ENCODE measurements at places on chromosomes 7 and 10. TPM values are rescaled to one million over a fixed set of nuclear protein-coding genes. Genes with fewer than 3 reads are reported as not detected.

The ZNF365 gene
- not detected for total RNA-seq

The SLC16A12 gene
- not detected for total RNA-seq

The PLPP4 gene
- 6.7 TPM for total RNA-seq

The HTR5A gene
- not detected for total RNA-seq

The SMO gene
- total RNA-seq, result 0.11 TPM

The OR13A1 gene
- 3.2 TPM for total RNA-seq

The NXPH1 gene
- total RNA-seq, result not detected

The SPRN gene
- total RNA-seq, result not detected

The ZNF727 gene
- total RNA-seq, result not detected

The PLXNA4 gene
- 0.48 TPM for total RNA-seq

The H2BK1 gene
- not detected for total RNA-seq

DNA sequence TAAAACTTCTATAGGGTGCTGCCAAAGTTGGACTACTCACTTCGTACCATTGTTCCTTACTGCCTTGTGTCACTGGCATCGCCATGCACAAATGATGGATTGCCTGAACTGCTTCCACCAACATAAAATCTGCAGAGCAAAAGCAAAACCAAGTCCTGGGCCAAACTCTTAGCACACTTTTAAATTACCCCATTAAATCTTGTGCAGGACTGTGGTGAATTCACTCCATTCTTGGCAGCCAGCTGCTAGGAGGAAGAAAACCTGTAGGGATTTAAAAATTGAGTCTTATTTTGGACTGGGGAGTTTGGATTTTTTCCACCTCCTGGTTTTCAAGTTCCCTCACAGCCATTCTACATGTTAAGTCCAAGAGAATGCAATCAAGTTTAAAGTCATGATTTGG, 646.9 kb downstream of the SORCS3 start:
- H3K27ac ChIP-seq, result no peak overlapping the region
- no peaks in the 10 kb centered on the region for H3K36me3 ChIP-seq
- no peak overlapping the region for H3K4me3 ChIP-seq
- DNase-seq, result no peak

GRCh38 chr10:65570143-65571010, 1355.5 kb upstream of the LRRTM3 start:
- no peak overlapping the region for H3K4me3 ChIP-seq
- H3K27ac ChIP-seq, result no peak overlapping the region
- no peaks in the 10 kb centered on the region for H3K36me3 ChIP-seq
- H3K27me3 ChIP-seq, result no peaks in the 10 kb centered on the region
- DNase-seq, result no peak

GRCh38 chr10:70820976-70821750, 5.4 kb downstream of the SGPL1 start:
- H3K36me3 ChIP-seq, result peaks cover 14% of the 10 kb centered on the region
- no peak overlapping the region for H3K27ac ChIP-seq
- no peak overlapping the region for H3K4me3 ChIP-seq
- no peaks in the 10 kb centered on the region for H3K27me3 ChIP-seq
- peaks cover 19% of the 10 kb centered on the region for H3K4me1 ChIP-seq
- no peak for DNase-seq

DNA sequence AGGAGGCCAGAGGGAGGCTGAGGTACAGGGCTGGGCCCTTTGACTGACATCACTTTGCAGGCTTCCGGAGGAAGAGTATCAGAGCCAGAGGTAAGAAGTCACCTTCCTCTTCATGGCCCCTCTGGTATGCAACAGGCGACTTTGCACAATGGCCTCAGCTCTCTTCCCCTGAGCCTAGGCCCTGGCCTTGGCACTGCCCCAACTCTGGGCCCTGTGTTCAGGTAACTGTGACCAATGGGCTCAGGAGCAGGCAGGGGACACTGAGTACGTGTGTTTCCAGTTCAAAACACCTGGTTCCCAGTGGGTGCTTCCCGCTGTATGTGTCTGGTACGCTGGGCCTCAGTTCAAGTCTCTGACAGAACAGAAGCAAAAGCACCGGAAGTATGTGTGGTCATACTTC, 12.1 kb upstream of the PAX2 start:
- no peaks in the 10 kb centered on the region for H3K27me3 ChIP-seq
- H3K4me3 ChIP-seq, result no peak overlapping the region
- no peaks in the 10 kb centered on the region for H3K36me3 ChIP-seq
- peaks cover 16% of the 10 kb centered on the region for H3K4me1 ChIP-seq
- no peak overlapping the region for H3K27ac ChIP-seq

DNA sequence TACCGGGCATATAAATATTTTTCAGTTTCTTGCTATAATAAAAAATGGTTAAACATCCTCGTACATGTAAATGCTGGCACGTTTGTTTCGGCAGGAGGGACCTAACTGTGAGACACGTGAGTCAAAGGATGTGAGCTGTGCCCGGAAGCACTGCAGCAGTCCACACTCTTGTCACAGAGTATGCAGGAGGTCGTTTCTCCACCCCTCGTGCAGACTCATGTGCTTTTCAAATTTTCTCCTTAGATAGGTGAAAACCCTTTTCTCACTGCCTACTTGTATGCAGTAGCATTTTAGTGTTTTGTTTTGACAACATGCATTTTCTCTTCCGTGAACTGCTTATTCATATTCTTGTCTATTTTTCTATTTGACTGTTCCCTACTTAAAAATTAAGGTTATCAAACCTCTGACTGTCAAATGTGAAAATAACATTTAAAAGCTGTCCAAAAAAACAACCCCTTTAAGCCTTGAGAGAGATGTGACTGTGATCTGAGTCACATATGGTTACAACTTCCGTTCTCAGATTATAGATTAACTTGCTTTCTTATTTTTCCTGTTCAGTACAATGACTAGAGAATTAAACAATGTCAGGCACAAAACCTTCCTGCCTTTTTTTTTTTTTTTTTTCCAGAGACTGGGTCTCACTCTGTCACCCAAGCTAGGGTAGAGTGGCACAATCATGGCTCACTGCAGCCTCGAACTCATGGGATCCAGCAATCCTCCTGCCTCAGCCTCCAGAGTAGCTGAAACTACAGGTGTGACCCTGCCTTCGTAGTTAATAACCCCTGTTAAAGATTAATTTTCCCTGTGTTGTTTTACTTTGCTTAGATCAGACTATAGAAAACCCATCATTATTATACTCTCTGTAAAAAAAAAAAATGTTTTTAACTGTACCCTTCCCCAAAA, 45.1 kb downstream of the DPY19L1 start:
- peak; percentile 46 for DNase-seq
- no peaks in the 10 kb centered on the region for H3K27me3 ChIP-seq
- no peak overlapping the region for H3K27ac ChIP-seq
- no peaks in the 10 kb centered on the region for H3K4me1 ChIP-seq

- H3K27me3 ChIP-seq, result no peaks in the 10 kb centered on the region
- H3K4me1 ChIP-seq, result peaks cover 90% of the 10 kb centered on the region
- H3K27ac ChIP-seq, result no peak overlapping the region
- no peak for DNase-seq
- no peaks in the 10 kb centered on the region for H3K36me3 ChIP-seq
Measured at GRCh38 chr10:79082631-79083596, 14.1 kb downstream of the ZMIZ1 start.

DNA sequence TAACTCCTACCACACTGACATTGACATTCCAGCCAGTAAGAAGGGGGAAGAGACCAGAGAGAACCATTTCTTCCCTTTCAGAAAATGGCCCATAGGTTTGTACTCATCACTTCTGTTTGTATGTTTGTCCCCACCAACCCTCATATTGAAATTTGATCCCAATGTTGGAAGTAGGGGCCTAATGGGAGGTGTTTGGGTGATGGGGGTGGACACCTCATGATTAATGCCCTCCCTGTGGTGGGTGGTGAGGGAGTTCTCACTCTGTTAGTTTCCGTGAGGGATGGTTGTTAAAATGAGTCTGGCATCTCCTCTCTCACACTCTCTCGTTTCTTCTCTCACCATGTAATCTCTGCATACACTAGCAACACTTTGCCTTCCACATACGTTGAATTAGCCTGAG, 21.4 kb downstream of the CADPS2 start:
- H3K4me3 ChIP-seq, result no peak overlapping the region
- H3K27ac ChIP-seq, result no peak overlapping the region
- H3K4me1 ChIP-seq, result no peaks in the 10 kb centered on the region

- H3K4me3 ChIP-seq, result no peak overlapping the region
- no peak for DNase-seq
- H3K4me1 ChIP-seq, result no peaks in the 10 kb centered on the region
Measured at GRCh38 chr10:46528675-46529615, 27.5 kb downstream of the GPRIN2 start.

- H3K27me3 ChIP-seq, result no peaks in the 10 kb centered on the region
- H3K27ac ChIP-seq, result no peak overlapping the region
- DNase-seq, result no peak
- no peak overlapping the region for H3K4me3 ChIP-seq
- no peaks in the 10 kb centered on the region for H3K36me3 ChIP-seq
Measured at GRCh38 chr7:69847921-69848612, 249.8 kb downstream of the AUTS2 start.

- no peaks in the 10 kb centered on the region for H3K27me3 ChIP-seq
- no peak overlapping the region for H3K27ac ChIP-seq
- peaks cover 12% of the 10 kb centered on the region for H3K36me3 ChIP-seq
- no peaks in the 10 kb centered on the region for H3K4me1 ChIP-seq
Measured at GRCh38 chr10:58217612-58218011, 50.1 kb downstream of the IPMK start.

GRCh38 chr10:62045765-62046521, 144.4 kb downstream of the ARID5B start:
- no peaks in the 10 kb centered on the region for H3K36me3 ChIP-seq
- H3K4me1 ChIP-seq, result peaks cover 84% of the 10 kb centered on the region
- H3K27ac ChIP-seq, result no peak overlapping the region
- peak overlapping the region; percentile 25 for H3K4me3 ChIP-seq
- H3K27me3 ChIP-seq, result no peaks in the 10 kb centered on the region

DNA sequence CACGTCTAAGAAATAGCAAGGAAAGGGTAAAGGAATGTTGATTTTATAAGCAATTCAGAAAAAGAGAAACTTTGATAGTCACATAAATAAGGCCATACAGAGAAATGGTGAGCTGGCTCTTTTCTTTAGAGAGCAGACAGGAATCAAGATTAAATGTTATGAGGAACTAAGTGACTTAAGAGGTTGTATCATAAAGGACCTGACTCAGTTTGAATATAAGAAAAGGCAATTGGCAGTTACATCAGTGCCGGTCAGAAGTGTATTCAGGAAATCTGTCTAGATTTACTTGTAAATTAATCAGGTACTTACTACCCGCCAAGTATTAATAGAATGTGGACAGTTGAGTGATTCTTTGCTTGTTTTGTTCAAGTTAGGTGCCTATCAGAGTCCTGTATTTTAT, 2.1 kb downstream of the MRPL32 start:
- H3K27me3 ChIP-seq, result no peaks in the 10 kb centered on the region
- no peak overlapping the region for H3K27ac ChIP-seq
- no peak overlapping the region for H3K4me3 ChIP-seq
- DNase-seq, result no peak
- peaks cover 33% of the 10 kb centered on the region for H3K36me3 ChIP-seq

All from Karpas-422 (cell line).